Ascending aorta (tissue), 2 donors: ENCODE measurements at places on chromosomes 1 and 21.

DNA sequence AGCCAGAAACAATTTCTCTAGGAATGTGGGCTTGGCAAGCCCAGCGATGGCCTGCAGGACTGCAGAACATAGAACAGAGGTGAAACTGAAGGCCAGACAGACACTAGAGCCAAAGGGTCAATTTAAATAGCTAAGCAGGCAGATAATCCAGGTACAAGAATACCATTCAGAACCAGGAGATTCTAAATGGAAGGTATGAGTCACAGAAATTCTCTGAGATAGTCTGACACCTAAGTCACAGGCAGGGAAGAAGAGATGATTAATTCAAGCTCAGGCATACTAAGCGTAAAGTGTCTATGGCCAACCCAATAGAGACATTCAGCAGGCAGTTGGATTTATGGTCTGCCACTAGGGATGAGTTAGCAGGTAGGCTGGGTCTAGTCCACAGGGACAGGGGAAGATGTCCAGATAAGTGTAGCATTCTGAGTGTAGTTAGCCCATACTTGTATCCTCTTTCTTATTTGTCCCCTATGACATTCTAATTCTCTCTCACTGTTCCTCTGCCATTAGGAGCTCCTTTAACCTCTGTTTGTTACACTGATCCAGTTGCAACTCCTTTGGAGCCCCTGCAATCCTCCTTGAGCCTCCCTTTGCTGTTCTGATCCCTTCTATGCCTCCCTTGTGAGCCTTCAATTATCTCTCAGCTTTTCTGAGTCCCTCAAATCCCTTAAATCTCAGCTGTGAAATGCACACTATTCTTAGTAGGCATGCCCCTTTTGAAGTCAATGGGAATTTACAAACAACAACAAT lies 383.8 kb downstream of the LMO4 start:
- DNase-seq = no peak

DNA sequence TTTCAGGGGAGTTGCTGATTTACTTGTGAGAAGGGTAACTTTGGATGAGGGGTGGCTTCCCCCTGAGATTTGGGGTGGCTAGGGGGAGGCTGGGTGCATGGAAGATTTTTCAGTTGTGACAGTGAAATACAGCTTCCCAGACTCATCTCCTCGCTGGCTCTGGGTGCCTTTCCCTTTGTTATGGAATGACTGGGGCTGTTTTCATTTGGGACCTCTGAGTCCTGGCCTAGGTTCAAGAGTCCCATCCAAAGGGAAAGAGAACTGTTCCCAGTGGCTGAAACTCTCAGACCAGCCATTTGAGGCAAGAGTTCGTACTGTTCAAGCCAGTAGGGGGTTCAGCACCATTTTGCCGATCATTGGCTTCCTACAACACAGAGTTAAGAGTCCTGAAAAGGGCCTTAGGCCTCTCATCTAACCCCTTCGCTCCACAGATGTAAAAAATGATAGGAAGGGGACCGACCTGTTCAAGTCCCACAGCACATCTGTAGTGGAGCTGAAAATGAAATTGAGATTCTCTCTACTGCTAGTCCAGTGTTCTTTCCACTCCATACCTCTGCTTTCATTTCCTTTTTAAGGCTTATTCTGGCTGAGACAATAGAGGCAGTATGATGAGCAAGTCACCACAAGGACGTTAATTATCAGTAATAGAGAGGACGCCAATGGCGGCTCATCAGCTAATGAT lies 958 bp downstream of the DDR2 start:
- no peak for DNase-seq

DNA sequence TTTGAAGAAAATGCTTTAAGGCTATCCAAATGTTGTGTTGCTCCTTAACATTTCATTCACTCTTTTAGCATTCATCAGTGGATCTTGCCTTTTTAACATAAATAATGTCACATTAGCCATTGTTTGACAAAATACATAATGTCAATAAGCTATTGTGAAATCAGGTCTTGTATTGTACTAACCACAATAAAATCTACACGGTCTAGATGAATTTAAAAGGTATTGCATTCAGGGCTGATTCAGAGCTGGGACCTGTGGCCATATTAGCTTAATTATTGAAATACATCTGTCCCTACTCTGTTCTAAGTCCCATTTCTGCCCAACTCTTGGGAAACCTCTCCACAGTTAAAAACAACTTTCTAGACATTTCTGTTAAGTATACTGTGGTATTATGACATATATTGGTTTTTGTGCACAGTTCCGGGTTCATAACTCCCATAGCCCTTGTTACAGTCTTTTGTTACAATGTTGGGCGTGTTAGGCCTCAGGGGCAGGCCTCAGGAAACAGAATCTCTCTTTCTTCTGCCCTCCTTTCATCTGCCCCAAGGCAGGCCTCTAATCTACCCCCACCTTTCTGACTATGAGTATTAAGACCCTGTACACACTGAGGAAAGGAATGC lies 44.7 kb upstream of the CITED4 start:
- no peak for DNase-seq

GRCh38 chr1:40820251-40820797 lies 36.7 kb downstream of the KCNQ4 start:
- no peak for DNase-seq

DNA sequence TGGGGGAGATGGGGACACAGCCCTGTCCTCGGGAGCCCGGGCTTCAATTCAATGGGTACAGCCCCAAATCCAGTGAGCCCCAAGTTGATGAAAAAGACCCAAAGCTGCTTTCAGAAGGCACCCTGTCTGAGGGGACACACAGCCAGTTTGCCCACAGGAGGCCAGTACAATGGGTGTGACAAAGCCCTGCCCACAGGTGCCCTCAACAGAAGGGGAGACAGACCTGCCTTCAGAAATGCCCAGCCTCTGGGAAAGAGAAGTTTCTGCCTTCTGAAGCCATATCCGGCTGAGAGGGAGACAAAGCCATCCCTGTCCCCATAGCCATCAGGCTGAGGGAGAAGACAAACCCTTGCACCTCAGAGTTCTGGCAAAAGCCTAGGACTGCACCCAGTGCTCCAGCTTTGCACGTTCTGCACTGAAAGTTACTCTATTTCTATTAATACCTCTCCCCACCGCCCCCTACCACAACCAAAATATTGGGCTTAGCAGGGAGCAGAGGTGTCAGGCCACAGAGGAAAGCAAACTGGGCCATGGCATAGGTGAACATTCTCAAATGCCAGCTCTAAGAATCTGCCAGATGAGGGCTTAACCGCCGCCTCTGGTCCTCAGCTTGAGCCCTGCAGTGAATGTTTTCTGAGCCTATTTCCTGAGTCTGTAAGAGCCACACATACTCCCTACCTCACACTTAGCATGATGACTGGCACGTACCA lies 18.0 kb upstream of the PTAFR start:
- DNase-seq = peak; percentile 50

GRCh38 chr1:180163041-180163440 lies 8.4 kb downstream of the QSOX1 start:
- no peak for DNase-seq

DNA sequence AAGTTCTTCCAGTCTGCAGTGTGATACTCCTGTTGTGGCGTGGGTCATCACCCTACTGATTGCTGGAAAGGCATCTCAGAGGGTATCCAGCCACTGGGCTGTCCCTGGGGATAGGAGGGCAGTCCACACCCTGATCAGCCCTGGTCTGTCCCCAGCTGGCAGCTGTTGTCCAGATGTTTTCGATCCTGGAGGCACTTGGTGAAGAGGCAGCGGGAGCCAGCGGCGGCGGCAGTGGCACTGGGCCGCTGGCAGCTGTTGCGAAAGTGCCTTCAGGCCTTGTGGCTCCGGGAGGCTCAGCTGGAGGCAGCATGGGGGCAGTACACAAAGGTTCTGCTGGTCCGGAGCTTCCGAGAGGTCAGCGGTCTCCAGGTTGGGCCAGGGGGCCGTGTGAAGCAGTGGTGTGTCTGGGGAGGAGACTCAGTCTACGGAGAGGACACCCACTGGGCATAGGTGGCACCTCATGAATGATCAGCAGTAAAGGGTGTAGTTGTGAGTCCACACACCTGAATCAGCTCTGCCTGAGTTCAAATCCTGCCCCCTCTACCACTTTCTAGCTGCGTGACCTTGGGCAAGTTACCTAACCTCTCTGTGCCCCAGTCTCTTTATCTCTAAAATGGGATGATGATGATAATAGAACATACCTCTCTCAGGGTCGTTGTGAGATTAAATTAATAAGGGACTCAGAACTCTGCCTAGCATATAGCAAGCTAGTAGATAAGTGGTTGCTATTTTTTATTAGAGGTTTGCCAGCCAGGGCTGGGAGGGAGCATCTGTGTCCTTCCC lies 6.1 kb downstream of the C1orf167 start:
- DNase-seq = no peak

DNA sequence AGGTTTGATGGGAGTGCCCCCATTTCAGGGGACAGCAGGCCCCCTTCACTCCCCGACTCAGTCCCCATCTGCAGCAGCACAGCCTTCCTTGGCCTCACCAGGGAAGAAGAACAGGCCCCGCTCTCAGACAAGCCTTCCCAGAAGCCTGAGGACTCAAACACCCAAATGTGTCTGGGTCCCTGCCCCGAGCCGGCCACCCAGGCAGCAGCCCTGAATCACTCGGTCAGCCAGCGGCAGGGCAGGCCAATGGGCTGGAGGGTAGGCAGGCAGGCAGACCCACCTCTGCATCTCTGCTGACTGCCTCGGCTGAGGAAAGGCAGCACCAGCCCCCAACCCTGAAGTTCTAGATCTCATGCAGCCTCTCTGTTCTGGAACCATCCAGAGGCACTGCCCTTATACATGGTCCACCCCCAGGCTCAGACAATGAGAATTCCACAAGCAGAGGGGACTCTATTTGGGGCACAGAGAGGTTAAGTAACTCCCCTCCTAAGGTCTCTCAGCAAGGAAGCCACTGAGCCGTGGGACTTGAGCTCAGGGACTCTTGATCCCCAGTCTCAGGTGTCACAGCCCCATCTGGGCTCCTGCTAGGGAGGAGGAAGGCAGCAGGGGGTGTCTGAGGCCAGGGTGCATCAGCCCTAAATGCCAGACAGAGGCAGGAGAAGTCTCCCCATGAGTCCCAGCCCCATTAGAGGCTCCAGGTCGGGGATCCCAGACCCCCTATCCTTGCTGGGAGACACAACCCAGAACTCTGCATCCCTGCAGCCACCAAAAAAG lies 33.2 kb upstream of the RUNX3 start:
- no peak for DNase-seq

DNA sequence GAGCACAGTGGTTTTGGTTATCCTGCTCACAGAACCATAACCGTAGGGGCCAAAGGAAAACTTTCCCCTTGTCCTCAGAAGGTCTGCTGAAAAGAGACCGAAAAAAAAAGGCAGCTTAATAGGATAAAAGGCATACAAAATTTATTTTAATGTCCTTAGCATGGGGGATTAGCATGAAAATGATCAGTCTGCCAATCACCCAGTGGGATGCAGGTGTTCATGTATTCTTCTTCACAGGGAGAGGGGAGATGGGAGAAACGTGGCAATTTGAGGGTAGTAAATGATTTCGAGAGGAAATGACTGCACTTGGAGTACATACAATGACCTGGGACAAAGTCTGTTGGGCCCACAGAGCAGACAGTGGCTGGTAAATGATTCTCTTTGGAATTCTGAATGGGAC lies 194.0 kb downstream of the AJAP1 start:
- no peak for DNase-seq

GRCh38 chr1:86258101-86258500 lies 101.5 kb upstream of the COL24A1 start:
- no peak for DNase-seq

- DNase-seq = no peak
Observed at GRCh38 chr1:76303340-76303717, 228.8 kb downstream of the ST6GALNAC3 start.

- DNase-seq = no peak
Observed at GRCh38 chr1:192951691-192952460, 107.3 kb downstream of the UCHL5 start.

GRCh38 chr1:38892976-38893375 lies 11.6 kb upstream of the GJA9 start:
- DNase-seq = no peak

DNA sequence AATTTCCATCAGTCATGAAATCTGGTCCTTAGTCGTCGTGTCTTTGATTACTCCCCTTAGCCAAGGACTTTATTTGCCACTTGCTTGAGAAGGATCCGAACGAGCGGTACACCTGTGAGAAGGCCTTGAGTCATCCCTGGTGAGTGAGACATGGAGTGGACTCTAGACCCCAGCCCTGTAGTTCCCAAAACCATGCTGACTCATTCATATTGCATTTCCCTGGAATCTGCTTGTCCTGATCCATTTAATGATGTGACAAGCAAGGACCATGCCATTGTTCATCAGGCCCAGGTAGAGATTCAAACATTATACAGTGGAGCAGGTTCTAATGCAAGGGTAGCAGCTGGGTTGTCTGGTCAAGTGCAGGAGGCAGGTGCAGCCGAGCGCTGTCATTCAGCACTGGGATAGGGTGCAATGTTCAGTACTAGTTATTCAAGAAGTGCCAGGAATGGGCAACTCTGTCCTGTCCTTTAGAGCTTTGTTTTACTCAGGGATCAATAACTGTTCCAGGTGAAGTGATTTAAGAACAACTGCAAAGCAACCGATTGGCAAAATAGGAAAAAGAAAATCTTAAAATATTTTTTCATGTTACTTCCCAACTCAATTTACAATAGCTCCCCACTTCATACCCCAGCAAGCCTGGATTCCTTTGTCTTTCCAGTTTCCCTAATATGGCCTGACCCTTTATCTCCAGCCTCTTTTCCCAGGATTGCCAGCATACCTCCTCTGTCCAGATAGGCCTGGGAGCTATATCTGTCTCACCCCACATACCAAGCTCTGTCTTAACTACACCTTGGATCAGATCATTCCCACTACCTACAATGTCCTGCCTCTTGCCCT lies 26.5 kb downstream of the CAMK1G start:
- DNase-seq = no peak

- no peak for DNase-seq
Observed at GRCh38 chr1:12060500-12060899, 2.6 kb upstream of the TNFRSF8 start.

- no peak for DNase-seq
Observed at GRCh38 chr1:184896000-184896399, 78.3 kb downstream of the NIBAN1 start.

- no peak for DNase-seq
Observed at GRCh38 chr1:37699147-37699546, 6.8 kb downstream of the CDCA8 start.

GRCh38 chr1:18962121-18962721 lies 5.7 kb upstream of the IFFO2 start:
- no peak for DNase-seq

DNA sequence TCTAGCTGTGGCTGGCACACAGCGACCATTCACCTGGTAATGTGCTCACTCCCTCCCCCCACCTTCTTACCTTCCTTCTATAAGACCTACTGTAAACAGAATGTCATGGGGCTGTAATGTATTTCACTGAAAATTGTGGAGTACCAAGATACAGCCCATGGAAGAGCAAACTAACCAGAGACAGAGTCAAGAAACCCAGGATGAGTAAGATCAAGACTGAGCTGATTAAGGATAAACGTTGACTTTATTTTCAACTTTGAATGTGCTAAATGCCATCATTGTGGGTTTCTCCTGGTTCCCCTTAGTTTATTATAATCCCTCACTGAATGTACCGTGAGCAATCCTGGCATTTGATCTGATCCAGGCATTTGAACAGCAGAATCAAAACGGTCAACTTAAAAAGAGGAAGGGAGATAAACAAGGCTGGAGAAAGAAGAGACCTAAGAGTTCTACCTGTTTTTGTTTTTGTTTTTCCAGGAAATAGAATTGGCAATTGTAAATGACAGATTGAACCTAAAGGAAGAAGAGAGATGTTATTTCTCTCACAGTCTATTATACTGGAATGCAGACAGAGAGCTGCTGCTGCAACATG lies 16.1 kb upstream of the ATP1B1 start:
- DNase-seq = no peak
